Spinal cord (tissue), 10 donors: ENCODE measurements at places on chromosomes 1 and 21. TPM values are rescaled to one million over a fixed set of nuclear protein-coding genes. Genes with fewer than 3 reads are reported as not detected.
A peak's percentile ranks its signal among the peaks of the same experiment; 100 is the strongest.

GPA33 gene
- total RNA-seq, result 0.30 TPM

DNA sequence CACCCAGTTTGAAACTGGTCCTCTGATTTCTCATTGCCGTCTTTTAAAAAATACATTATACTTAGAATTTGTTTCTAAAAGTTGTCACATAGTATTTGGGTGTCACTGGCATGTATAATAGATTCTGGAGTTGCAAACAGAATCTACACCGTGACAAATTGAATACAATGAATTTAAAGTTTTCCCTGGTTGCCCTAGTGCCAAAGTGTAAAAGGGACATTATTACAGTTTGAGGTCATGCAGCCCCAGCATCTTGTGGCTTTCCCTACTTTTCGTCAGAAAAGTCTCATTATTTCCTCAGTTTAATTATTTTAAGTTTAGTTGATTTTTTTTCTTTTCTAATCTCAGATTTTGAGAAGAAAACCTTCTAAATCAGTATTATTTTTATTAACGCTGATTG lies 155.9 kb downstream of the DISP1 start:
- no peak for DNase-seq
- no peaks in the 10 kb centered on the region for H3K27me3 ChIP-seq
- no peak overlapping the region for H3K4me3 ChIP-seq
- H3K4me1 ChIP-seq, result no peaks in the 10 kb centered on the region
- peak overlapping the region; percentile 41 for H3K27ac ChIP-seq

LAMB3 gene
- total RNA-seq, result 1.3 TPM

SMIM1 gene
- total RNA-seq, result 10.1 TPM

GRCh38 chr1:12669529-12670068 lies 25.7 kb downstream of the AADACL4 start:
- no peaks in the 10 kb centered on the region for H3K27me3 ChIP-seq
- no peaks in the 10 kb centered on the region for H3K36me3 ChIP-seq
- H3K27ac ChIP-seq, result no peak overlapping the region
- H3K4me1 ChIP-seq, result no peaks in the 10 kb centered on the region
- H3K4me3 ChIP-seq, result no peak overlapping the region

DNA sequence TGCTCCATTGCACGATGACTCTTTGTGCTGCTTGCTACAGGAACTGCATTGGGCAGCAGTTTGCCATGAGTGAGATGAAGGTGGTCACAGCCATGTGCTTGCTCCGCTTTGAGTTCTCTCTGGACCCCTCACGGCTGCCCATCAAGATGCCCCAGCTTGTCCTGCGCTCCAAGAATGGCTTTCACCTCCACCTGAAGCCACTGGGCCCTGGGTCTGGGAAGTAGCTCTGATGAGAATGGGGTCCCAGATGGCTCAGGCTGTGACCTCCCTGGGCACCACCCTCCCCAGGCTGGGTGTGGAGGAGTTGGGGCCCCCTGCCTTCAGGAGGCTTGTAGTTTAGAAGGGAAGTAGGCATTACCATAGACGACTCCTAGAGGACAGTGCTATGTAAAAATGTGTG lies 19.7 kb downstream of the CYP4B1 start:
- no peak overlapping the region for H3K27ac ChIP-seq
- DNase-seq, result no peak
- no peaks in the 10 kb centered on the region for H3K27me3 ChIP-seq
- H3K4me1 ChIP-seq, result no peaks in the 10 kb centered on the region
- no peaks in the 10 kb centered on the region for H3K36me3 ChIP-seq

DNA sequence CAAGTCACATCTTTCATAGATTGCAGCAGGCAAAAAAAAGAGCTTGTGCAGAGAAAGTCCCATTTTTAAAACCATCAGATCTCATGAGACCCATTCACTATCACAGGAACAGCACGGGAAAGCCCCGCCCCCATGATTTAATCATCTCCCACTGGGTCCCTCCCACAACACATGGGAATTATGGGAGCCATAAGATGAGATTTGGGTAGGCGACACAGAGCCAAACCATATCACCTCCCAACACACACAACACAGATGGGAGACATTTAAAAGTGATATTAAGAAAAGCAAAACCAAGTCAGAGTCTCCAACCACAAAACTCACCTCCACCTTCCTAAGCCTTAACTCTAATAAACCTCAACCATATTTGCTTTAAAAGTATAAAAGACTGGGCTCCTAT lies 61.5 kb upstream of the TIAM1 start:
- DNase-seq, result no peak
- no peaks in the 10 kb centered on the region for H3K36me3 ChIP-seq
- H3K27ac ChIP-seq, result no peak overlapping the region
- H3K4me1 ChIP-seq, result peaks cover 8% of the 10 kb centered on the region
- H3K27me3 ChIP-seq, result no peaks in the 10 kb centered on the region

FBXO2 gene
- 19.3 TPM for total RNA-seq

DNA sequence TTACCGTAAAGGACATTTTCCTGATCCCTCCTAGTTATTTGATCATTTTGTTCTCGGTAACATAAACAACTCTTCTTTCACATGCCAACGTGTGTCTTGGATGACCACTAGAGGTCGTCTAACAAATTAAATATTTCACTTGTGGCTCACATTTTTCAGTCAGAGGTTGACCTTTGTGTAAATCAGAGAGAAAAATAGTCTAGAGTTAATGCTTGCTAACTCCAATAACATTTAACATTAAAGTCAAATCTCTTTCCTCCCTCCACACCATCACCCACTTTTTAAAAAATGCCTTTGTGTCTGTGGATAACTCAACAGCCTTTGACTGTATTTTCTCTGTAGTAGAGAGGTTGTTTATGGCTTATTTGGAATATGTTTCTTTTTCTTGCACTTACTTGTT lies 220.5 kb upstream of the B3GALT2 start:
- H3K27me3 ChIP-seq, result no peaks in the 10 kb centered on the region
- H3K36me3 ChIP-seq, result no peaks in the 10 kb centered on the region
- no peaks in the 10 kb centered on the region for H3K4me1 ChIP-seq
- no peak for DNase-seq

GRCh38 chr1:232548691-232549090 lies 81.2 kb downstream of the SIPA1L2 start:
- DNase-seq, result no peak
- H3K4me1 ChIP-seq, result peaks cover 15% of the 10 kb centered on the region
- no peaks in the 10 kb centered on the region for H3K27me3 ChIP-seq
- H3K36me3 ChIP-seq, result no peaks in the 10 kb centered on the region
- H3K27ac ChIP-seq, result no peak overlapping the region
- no peak overlapping the region for H3K4me3 ChIP-seq

- DNase-seq, result no peak
- no peak overlapping the region for H3K27ac ChIP-seq
- H3K4me1 ChIP-seq, result peaks cover 11% of the 10 kb centered on the region
Measured at GRCh38 chr1:211639475-211640300, 35.7 kb downstream of the NEK2 start.

DNA sequence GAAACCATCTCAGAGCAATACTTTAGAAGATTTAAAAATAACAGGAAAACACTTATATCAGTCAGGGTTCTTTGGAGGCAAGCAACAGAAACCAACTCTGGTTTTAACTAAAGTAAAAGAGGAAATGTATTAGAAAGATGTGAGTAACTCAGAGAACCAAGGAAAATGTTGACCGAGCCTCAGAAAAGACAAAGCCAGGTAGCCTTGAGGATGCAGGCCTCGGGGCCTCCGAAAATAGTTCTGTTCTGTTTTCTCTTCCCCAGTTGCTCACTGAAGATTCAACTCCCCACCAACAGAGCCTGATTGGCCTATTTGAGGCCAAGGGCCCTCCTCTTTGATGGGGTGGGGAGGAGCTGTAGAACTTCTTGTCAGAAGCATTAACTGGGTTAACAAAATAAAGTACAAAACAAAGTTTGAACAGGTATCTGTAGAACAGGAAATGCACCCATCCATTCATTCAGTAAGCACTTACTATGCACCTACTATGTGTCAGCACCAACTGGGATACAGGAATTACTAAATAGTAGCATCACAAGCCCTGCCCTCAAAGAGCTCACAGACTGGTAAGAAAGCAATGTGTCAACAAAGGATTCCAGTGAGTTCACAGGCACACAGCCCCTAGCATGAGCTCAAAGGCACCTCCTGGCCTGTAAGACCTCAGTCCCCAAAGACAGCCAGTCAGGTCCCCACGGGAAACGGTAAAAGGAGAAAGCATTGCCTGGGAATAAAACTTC lies 12.6 kb downstream of the SLAMF8 start:
- no peak for DNase-seq
- H3K27ac ChIP-seq, result no peak overlapping the region
- H3K27me3 ChIP-seq, result no peaks in the 10 kb centered on the region
- no peaks in the 10 kb centered on the region for H3K4me1 ChIP-seq
- H3K36me3 ChIP-seq, result peaks cover 5% of the 10 kb centered on the region
- H3K4me3 ChIP-seq, result no peak overlapping the region

PDE9A gene
- total RNA-seq, result 13.4 TPM

DNA sequence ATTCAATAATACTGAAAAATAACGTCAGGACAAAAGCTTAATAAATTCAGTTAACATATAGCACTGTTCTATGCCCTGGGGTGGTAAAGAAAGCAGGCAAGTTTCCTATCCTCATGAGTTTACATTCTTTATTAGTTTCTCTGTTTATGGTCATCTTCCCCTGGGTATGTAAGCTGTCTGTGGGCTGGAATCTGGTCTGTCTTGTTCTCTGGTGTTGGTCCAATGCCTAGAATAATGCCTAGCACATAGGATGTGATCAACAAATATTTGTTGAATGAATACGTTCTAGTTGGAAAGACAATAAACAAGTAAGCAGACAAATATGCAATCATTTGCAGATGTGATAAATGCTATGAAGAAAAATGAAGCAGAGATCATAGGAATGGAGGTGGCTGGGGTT lies 7.2 kb upstream of the IGSF3 start:
- H3K36me3 ChIP-seq, result no peaks in the 10 kb centered on the region
- H3K27ac ChIP-seq, result no peak overlapping the region
- H3K27me3 ChIP-seq, result peaks cover 2% of the 10 kb centered on the region
- no peak for DNase-seq
- H3K4me1 ChIP-seq, result peaks cover 12% of the 10 kb centered on the region

DNA sequence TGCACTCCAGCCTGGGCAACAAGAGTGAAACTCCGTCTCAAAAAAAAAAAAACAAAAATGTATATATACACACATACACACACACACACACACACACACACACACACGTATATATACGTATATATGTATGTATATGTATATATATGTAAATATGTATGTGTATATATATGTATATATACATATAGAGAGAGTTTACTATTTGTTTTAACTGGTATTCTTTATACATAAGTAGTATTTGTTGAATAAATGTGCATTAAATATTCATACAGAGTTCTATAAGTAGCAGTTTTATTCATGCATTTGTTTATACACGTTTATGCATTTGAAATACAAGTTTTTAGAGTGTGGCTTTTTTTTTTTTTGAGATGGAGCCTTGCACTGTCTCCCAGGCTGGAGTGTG lies 113.6 kb downstream of the ZMYM4 start:
- no peak overlapping the region for H3K27ac ChIP-seq
- no peak for DNase-seq
- H3K4me3 ChIP-seq, result no peak overlapping the region

TRABD2B gene
- 0.89 TPM for total RNA-seq

AUNIP gene
- total RNA-seq, result 1.8 TPM

GCSAML gene
- 0.40 TPM for total RNA-seq
